ENCODE measurements at places on chromosomes 6 and 20.

- no peak for DNase-seq
Observed at GRCh38 chr20:19375395-19375794, 163.0 kb downstream of the SLC24A3 start.

GRCh38 chr6:135920689-135921088, 69.2 kb downstream of the PDE7B start:
- no peak for DNase-seq

DNA sequence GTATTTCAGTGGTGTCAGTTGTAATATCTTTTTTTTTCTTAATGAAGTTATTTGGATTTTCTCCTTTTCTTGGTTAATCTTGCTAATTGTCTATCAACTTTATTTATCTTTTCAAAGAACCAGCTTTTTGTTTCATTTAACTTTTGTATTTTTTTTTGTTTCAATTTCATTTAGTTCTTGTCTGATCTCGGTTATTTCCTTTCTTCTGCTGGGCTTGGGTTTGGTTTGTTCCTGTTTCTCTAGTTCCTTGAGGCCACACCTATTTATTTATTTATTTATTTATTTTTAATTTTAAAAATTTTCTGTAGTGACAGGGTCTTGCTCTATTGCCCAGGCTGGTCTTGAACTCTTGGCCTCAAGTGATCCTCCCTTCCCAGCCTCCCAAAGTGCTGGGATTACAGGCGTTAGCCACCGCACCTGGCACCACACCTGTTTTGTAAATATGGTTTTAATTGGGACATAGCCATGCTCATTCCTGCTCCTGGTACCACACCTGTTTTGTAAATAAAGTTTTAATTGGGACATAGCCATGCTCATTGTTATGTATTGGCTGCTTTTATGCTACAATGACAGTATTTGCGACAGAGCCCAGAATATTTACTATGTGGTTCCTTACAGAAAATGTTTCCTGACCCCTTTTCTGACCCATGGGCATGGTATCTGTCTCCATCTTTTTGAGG, 22.2 kb downstream of the KDM1B start:
- no peak for DNase-seq

- no peak for DNase-seq
Observed at GRCh38 chr6:52373151-52373690, 11.3 kb downstream of the PAQR8 start.

DNA sequence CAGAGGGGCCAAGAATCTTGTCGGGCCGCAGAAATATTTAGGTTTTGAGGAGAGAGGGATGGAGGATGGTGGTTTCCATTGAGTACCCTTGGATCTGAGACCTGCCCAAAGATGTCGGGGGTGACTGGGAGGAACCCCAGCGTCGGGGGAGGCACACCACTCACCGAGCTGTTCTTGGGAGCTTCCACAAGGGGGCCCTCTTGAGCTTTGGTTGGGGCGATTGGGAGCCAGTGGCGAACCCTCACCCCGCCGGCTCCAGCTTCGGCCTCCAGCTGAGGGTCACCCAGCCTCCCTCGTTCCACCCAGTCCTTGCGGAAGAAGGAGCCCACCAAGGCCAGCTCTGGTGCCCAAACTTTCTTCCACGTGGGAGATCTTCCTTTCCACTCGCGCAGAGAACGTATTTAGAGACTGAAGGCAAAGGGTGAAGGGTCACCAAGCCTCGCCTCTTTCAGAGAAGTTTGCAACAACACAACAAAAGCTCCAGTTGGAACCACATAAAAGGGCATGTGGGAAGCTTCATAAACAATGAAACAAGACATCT, 33.6 kb downstream of the APCDD1L start:
- peak; percentile 83 for DNase-seq

DNA sequence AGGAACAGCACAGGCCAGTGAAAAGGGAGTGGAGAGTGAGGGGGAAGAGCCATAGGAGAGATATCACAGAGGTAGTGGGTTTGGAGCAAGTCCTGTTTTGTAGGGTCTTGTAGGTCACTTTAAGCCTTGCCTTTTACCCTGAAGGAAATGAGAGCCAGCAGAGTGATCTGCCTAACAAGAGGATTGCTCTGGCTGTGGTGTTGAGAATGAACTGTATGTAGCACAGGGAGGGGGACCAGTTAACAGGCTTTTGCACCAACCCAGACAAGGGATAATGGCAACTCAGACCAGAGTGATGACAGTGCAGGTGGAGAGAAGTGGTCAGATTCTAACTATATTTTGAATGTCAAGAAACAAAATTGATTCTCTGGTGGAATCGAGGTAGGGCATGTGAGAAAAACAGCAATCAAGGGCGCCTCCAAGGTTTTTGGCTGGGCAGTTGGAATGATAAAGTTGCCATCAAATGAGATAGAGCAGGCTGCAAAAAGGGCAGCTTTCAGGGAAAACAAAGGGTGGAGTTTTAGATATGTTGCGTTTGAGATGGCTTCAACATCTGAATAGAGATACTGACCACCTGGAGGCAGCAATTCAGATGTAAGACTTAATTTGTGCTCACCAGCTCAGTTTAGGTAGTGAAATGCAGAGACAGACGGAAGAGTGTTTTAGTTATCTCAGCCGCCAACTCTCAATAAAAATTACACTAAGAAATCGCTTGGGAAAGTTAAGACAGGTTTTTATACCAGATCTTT, 134.4 kb upstream of the BTBD3 start:
- no peak for DNase-seq

GRCh38 chr6:43877463-43878126, 107.6 kb downstream of the VEGFA start:
- no peak for DNase-seq

DNA sequence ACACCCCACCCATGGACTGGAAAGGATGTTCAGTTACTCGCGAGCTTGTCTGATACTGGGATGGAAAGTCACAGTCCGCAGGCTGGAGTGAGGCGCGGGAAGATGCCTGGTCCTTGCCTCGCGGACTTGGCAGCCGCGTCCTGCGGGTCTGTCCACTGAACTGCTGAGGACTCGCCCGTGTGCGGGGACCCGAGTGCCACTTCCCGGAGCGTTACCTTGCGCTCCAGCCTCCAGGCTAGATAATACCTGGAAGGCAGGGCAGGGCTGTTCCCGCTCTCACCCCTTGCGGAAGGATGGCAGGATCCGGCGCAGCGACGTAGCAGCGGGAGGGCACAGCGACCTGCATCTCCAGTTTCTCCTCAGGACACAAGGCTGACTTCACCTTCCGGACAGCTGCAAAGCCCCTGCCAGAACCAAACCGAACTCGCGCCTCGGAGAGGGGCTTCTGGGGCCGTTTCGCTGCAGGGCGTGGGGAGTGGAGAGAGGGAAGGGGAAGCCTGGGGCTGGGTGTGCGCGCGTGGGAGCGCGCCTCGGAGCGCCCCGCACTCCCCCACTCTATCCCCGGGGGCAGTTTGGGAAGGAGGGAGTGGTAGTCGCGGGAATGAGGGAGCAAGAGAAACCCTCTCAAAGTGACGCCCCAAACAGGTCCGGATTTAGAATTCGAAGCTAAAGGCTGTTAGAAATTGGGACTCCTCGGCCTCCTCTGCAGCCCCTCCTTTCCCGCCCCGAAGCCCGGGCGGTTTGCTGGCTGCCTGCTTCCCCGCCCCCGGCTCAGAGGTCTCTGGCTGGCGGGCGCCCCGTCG, at the start of gene KCNQ5:
TSS of gene KCNQ5 (plus strand) at position 774 of the 803 bp plus-strand sequence.
- peak; percentile 25 for DNase-seq

DNA sequence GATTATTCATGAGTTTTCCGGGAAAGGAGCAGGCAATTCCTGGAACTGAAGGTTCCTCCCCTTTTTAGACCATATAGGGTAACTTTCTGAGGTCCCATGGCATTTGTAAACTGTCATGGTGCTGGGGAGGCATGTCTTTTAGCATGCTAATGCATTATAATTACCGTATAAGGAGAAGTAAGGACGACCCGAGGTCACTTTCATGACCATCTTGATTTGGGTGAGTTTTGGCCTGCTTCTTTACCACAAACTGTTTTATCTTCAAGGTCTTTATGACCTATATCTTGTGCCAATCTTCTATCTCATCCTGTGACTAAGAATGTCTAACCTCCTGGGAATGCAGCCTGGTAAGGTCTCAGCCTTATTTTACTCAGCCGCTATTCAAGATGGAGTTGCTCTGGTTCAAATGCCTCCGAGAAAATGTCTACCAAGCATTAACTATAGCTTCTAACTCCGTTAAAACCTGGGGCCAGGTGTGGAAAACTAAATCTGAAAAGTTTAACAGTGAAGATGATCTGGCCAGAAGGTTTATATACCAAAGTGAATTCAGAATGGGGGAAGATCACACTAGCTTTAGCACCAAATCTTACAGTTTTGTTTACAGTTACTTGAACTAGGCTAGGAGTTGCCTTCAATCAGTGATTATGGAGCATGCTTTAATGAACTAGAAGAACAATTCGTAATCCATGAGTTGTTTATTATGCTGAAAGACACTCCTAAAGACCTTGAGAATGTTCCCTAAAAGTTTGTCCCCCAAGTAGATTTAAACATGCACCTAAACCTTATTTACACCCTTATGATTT, 80.0 kb upstream of the TOP1 start:
- DNase-seq = no peak

DNA sequence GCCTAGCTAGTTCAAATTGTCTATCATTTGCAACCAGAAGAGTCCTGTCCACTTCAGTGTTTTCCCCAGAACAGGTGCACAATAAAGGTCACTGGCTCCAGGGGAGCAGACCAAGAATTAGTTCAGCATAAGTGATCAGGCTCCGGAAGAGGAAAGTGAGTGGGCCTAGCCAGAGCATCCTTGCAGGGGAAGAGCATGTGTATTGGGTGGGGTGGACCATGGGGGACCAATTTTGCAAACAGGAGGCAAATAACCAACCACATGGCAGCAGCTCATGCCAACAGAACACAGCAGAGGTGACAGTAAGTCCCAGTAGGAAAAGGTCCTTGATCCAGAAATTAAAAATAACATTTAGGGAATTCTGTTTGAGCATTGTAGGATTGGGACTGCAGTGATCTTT, 43.2 kb upstream of the CNR1 start:
- no peak for DNase-seq

DNA sequence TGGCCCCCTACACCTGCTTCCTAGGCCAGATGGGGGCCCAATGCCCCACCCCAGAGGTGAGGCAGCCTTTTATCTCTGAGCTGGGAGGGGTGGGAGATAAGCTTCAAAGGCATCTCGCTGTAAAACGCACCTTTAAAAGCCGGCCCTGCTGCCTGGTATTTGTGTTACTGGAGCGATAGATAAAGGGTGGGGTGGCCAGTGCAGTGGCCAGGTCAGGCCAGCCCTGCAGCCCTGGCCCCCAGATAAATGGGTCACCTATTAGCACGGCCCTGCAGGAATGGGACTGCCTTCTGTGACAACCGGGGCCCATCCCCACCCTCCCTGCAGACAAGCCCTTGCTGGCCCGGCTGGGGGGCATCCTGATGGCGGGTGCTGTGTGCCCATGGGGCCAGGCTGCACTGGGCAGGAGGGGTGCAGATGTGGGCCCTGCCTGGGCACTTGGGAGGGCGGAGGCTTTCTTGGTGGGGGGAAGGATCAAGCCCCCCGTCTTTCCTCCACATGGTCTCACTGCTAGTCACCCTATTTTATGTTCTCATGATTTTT, 3.0 kb upstream of the RBBP8NL start:
- no peak for DNase-seq

DNA sequence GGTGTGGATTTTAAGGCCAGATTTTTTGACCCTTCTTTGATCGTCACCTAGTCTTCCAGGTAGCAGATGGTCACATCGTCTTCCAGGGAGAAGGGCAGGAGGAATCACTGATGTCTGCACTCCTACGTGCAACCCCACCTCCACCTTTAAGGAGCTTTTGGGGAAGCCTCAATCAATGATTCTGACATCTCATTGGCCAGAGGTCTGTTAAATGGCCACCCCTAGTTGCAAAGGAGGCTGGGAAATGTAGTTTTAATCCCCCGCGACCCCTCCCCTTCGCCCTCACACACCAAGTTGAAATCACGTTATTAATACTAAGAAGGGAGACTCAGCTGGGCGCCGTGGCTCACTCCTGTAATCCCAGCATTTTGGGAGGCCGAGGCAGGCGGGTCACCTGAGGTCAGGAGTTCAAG, 151.4 kb downstream of the BCAS1 start:
- DNase-seq = no peak

DNA sequence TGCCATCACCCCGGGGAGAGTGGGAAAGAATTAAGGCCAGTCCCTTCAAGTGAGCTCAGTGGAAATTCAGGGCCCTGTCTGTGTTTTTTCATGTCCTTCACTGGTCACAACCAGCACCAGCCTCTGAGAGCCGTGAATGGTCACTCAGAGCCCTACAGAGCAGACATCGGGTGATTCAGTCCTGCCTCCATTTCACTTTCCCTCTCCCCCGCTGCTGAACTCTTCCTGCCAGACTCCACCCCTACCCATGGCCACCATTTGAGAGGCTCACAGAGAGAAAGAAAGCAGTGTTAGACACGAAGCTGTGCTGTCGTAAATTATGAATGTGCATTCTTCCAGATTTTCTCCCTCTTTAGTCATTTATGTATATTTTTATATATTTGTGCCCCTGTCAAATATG, 5.4 kb downstream of the R3HDML start:
- DNase-seq = no peak

GRCh38 chr6:148747471-148748165, 788 bp downstream of the UST start:
- DNase-seq = peak; percentile 50

GRCh38 chr6:21666201-21666691, 72.7 kb downstream of the SOX4 start:
- no peak for DNase-seq

All from activated T-cell treated with anti-CD3 and anti-CD28 coated beads, Interleukin-2, amount 50 U/mL, for 72 hours (primary cell).